Germinal center (tissue), 1 donor: ENCODE measurements at places on chromosomes 4 and X.

- no peak for DNase-seq
Measured at GRCh38 chrX:149259241-149259640, 245.9 kb downstream of the IDS start.

DNA sequence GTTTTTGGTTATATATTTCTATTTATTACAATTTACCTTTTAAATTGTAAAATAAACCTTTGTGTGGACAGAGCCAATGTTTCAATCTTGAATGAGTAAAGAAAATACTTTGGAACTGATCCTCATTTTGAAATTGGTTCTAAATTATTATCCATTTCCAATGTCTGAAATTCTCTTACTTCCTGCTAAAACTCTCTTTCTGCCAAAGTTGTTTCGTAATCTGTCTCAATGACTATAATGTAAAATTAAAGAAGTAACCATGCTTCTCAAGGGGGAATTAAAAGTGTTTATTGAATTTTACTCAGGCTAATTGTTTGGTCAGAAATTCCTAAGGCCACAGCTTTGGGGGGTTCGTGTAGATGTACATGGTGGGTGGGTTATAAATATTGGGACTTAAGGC lies 34.8 kb downstream of the YIPF6 start:
- no peak for DNase-seq

DNA sequence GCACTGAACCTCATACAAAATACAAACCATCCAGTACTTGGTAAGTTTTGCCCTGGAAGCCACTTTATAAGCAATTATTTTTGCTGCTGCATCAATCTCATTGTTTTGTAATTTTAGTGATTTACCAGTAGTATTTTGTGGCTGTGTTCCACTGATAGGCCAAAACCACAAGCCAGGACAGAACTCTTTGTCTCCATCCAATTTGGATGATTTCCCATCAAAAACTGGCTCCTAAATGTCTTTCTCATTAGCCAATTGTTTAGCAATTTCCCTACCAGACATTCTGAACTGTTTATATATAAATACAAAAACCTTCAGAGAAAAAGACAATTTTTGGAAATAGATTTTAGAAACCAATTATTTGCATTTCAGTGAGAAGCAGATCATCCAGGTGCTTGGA lies 4.4 kb downstream of the GSPT2 start:
- DNase-seq = no peak

- DNase-seq = peak; percentile 7
Measured at GRCh38 chrX:48695925-48696300, 621 bp upstream of the SUV39H1 start.

- peak; percentile 57 for DNase-seq
Measured at GRCh38 chr4:3388471-3389232, 53.1 kb upstream of the HGFAC start.

GRCh38 chr4:137927972-137928371 lies 314.2 kb downstream of the SLC7A11 start:
- DNase-seq = no peak

- no peak for DNase-seq
Measured at GRCh38 chrX:39734174-39734776, 363.5 kb downstream of the BCOR start.

GRCh38 chr4:185013417-185014125 lies 4.7 kb upstream of the HELT start:
- DNase-seq = no peak

DNA sequence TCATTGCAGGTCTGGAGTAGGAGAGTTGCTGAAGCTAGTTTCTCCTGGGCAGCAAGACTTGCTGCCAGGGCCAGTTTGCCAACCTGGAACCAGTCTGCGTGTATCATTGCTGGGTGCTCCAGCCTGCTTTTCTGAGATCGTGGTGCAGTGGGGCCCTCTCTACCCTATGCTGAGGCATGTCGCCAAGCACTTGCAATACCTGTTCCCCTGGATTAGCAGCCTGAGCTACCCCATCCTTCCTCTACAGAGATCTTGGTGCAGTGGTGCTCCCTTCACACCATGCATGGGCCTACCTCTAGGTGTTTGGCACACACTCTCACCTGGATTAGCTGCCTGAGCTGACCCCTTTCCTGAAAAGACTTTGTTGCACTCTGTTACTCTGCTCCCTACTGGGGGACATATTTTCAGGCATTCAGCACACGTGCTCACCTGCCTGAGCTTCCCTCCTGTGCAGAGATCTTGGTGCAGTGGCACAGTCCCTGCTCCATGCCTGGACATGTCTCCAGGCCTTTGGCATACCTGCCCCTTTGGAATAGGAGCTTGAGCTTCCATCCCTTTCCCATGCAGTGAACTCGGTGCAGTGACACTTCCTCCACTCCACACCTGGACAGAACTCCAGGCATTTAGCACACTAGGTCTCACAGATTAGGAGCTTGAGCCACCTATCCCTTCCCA lies 133.7 kb upstream of the CXCL13 start:
- DNase-seq = no peak

DNA sequence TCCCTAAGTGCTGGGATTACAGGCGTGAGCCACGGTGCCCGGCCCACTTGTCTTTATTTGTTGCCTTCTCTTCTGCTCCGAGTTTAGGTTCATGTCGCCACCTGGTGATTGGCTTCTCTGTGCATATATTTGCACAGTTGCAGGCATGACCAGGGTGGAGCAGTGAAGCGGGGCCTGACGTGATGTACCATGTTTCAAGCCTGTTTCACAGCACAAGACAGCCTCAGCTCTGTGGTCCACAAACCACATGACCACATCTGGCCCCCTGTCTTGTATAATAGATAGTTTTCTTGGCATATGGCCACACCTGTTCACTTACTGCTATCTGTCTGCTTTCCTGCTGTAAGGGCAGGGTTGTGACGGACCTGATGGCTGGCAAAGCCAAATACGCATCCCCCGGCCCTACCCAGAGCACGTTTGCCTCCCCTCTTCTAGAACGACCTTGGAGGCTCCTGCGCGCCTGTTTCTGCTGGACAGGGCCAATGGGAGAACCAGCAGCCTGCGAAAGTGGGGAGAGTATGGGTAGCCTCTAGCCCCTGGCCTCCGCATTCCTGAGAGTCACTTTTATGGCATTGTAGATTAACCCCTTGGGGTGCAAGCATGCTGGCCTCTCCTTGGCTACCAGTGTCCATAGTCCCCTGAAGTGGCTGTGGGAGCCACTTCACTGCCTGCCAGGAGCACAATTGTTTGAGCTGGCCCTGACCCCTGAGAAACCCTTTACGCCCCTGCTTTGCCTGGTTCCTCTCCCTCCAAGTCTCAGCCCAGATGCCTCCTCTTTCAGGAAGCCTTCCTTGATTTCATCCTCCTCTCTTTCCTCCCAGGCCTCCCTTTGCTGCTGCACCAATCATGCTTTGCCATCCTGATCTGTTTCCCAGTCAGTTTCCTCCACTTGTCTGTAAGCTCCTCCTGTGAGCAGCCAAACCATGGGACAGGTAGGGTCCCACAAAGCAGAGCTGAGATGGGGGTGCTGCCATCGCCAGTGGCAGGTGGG lies 6.0 kb upstream of the SH3TC1 start:
- peak; percentile 79 for DNase-seq

- no peak for DNase-seq
Measured at GRCh38 chr4:97507587-97508245, 635.6 kb downstream of the STPG2 start.

DNA sequence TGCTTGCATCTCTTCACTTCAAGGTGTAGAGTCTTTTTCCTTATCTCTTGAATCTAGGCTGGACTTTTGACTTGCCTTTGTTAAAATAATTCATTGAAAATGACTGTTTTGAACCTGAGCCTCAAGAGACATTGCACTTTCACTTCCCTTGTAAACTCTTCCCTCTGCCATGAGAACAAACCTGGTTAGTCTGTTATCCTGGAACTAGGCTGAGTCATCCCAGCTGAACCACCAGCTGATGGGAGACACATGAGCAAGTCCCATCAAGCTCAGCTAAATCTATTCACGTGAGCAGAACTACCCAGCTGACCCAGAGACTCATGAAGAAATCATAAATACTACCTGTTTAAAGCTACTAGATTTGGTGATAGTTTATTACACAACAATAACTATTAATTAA lies 202.3 kb upstream of the CENPE start:
- DNase-seq = peak; percentile 1

- DNase-seq = no peak
Measured at GRCh38 chrX:2324151-2324550, 176.6 kb downstream of the DHRSX start.

GRCh38 chr4:151921811-151922210 lies 161.0 kb upstream of the GATB start:
- no peak for DNase-seq

- DNase-seq = no peak
Measured at GRCh38 chr4:91600301-91600700, 703.5 kb upstream of the GRID2 start.

GRCh38 chr4:41318839-41319530 lies 62.3 kb downstream of the UCHL1 start:
- DNase-seq = no peak

- no peak for DNase-seq
Measured at GRCh38 chr4:97646997-97647396, 496.3 kb downstream of the STPG2 start.

DNA sequence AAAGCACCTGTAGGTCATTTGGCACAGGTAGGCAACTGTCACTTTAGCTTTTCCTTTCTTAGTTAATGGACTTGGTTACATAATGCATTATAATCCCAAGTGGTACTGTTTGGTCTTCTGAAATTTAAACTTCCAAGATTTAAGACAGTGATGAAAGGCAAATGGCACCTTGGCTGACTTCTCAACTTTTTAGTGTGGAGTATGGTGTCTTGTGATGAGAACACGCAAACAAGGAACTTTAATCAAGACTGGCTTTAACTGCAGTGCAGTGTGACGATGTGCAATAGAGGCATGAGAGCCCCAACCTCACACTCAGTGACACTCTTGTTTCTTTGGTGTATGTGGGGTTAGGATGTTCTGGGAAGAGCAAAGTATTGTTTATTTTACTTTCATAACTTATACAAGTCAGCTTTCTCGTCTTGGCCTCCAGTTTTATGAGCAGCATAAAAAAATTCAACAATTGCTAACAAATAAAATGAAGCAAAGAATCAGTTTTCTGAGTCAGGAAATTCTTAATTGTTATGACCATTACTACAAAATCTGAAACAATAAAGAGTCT lies 171.9 kb downstream of the MAD2L1 start:
- no peak for DNase-seq

DNA sequence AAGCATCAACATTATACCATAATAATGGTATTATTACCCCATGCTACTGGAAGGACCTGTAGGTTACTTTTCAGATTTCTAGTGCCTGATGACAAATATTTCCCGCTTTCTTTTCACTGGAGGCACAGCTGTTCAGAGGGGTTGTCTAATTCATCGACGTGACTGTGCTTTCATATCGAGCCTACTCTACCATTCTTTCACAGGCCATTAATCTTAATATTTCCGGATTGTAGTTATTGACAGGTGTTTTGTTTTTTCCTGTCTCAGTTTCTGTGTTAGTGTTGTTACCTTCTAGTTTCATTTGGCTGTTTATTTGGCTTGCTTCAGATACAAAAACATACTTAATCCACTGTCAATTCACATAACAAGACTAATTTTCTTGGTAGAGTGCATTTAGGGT lies 330.9 kb downstream of the SPOCK3 start:
- DNase-seq = no peak

DNA sequence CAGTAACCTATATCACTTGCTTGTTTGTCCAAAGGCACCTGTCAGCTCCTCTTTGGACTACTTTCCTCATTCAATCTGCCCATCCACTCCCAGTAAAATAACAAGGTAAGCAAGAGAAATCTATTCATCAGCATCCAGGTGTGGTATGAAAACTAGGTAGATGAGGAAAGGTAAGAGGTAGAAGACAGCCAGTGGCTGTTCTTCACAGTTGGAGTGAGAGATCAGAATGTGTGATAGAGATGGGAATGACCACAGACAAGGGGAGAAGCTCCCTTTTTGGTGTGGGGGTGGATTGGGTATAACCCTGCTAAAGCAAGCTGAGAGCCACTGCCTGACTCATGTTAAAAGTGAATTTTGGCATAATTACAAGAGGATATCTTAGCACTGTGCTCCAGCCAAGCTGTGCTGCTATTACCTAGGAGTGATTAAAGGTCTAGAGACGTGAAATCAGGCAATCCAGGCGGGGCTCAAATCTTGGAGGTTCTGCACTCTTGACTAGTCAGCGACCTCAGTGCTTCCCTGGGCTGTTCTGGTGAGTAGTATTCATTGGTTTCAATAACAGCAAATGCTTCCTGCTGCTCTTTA lies 28.1 kb upstream of the RASL11B start:
- no peak for DNase-seq

- no peak for DNase-seq
Measured at GRCh38 chr4:10731162-10731561, 46.6 kb upstream of the CLNK start.

GRCh38 chrX:148271263-148271662 lies 229.2 kb upstream of the AFF2 start:
- no peak for DNase-seq

GRCh38 chrX:70434352-70434866 lies 10.2 kb upstream of the DLG3 start:
- DNase-seq = peak; percentile 76

DNA sequence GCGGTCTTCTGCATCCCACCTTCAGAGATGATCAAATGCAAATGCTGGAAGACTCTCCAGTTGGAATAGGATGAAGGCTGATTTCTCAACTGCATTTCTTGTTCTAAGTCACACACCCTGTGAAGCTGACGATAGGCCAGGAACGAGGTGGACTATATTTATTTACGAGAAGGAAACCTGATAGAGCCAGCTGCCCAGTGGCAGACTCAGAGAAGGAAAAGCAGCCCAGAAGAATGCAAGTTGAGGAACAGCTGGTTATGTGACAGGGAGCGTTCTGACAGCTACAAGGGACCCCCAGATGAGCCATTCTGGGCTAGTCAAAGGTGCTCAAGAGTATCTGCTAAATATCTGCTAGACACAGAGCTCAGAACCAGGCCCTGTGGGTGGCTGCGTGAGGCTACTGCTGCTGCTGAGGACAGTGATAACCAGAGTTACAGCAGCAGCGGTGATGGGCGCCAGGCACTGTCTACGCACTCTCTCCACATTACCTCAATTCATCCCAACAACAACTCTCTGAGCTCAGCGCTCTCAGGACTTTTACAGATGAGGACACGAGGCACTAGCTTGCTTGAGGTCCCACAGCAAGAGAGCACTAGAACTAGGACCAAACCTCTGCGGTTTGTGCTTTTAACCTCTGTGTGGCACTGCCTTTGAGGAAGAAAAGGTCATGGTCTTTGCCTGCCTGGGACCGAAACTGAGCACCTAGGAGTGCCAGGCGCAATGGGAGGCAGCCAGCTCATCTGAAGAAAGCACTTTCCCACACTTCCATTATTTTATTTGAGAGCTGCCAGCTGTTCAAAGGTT lies 69.0 kb downstream of the GATB start:
- no peak for DNase-seq

DNA sequence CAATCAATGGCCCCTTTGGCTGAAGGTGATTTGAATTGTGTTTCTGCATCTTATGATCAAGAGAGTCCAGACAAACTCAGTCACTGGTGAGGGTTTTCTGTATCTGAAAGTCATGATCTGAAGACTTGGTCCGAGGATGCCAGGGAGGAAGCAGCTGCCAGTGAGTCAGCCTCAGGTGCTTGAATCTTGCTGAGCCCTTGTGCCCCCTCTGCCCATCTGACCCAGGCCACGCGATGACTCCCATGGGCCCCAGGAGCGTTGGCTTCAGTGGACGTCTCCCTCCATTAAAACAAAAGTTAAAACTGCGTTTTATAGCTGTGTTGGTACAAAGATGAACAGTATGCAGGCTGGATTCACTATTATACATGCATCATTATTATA lies 62.0 kb downstream of the HTRA3 start:
- no peak for DNase-seq

GRCh38 chrX:16033331-16033730 lies 90.0 kb upstream of the GRPR start:
- DNase-seq = no peak

GRCh38 chr4:4762909-4763821 lies 96.3 kb upstream of the MSX1 start:
- no peak for DNase-seq
